ENCODE measurements at places on chromosomes 4 and X. TPM values are rescaled to one million over a fixed set of nuclear protein-coding genes. Genes with fewer than 3 reads are reported as not detected.

Gene POLR2B
- 135 TPM for total RNA-seq

DNA sequence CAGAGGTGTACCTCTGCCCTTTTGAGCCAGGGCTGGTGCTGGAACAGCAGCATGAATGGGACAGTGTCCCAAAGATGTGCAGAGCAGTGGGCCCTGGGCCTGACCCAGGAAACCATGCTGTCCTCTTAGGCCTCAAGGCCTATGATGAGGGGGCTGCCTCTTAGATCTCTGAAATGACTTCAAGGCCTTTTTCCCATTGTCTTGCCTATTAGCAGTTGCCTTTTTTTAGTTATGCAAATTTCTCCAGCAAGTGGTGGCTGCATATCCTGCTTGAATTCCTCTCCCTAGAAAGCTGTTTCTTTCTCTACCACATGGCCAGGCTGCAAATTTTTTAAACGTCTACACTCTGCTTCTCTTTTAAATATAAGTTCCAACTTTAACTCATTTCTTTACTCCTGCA, 160.3 kb downstream of the CFAP299 start:
- no peak overlapping the region for H3K27ac ChIP-seq
- H3K36me3 ChIP-seq, result peaks cover 12% of the 10 kb centered on the region
- peaks cover 4% of the 10 kb centered on the region for H3K27me3 ChIP-seq
- DNase-seq, result no peak

DNA sequence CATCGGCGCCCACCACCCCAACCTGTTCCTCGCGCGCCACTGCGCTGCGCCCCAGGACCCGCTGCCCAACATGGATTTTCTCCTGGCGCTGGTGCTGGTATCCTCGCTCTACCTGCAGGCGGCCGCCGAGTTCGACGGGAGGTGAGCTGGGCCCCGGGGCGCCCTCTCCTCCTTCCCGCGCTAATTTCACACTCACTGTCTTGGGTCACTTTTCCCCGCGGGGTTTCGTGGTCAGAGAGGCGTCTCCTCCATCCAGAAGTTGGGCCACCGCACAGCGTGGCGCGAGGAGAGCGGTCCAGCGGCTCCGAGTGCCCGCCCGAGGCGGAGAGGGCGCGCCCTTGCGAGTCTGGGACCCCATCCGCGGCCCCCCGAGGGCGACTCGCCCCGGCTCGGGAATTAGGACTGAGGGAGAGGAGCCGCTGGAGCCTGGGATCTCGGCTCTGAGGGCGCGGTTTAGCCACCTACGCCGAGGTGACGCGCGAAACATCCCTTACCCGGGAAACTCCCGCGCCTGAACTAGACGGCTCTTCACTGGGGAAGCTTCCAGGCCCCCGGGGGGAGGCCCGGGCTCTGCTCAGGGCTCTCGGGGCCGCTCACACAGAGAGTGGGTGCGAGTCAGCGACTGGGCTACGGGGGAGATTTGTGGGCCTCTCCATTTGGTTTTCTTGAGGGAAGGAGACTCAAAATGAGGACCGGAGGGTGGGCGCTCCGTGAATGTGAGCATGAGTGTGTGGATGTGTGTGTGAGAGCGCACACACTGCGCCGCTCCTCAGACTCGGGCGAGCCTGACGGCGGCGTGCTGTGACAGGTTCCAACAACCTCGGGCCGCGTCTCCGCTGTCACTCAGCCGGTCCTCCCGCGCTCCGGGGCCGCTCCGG, 551 bp downstream of the NPNT start:
- H3K27me3 ChIP-seq, result peaks cover 12% of the 10 kb centered on the region
- no peaks in the 10 kb centered on the region for H3K4me1 ChIP-seq
- no peak overlapping the region for H3K27ac ChIP-seq
- peak overlapping the region; percentile 84 for H3K4me3 ChIP-seq
- H3K36me3 ChIP-seq, result no peaks in the 10 kb centered on the region

Gene SSX2
- not detected for total RNA-seq

DNA sequence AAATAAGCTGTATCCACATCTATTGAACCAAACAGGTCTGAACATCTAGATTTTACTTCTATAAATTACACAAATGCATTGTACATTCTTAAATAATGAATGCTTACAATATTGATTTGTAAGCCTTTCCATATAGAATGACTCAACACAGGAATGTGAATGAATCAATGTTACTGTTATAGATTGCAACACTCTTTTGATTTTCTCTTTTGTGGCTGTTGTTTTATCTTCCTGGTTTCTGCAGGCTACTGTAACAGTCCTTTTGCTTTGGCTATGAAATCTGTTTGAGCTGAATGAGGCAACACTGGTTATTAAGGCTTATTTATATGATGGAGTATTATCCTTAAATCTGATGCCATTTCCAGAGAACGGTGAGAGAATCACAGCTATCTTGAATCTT, 49.5 kb downstream of the GPR50 start:
- no peak overlapping the region for H3K4me3 ChIP-seq
- H3K27me3 ChIP-seq, result no peaks in the 10 kb centered on the region
- H3K4me1 ChIP-seq, result no peaks in the 10 kb centered on the region
- no peak for DNase-seq
- no peak overlapping the region for H3K27ac ChIP-seq

DNA sequence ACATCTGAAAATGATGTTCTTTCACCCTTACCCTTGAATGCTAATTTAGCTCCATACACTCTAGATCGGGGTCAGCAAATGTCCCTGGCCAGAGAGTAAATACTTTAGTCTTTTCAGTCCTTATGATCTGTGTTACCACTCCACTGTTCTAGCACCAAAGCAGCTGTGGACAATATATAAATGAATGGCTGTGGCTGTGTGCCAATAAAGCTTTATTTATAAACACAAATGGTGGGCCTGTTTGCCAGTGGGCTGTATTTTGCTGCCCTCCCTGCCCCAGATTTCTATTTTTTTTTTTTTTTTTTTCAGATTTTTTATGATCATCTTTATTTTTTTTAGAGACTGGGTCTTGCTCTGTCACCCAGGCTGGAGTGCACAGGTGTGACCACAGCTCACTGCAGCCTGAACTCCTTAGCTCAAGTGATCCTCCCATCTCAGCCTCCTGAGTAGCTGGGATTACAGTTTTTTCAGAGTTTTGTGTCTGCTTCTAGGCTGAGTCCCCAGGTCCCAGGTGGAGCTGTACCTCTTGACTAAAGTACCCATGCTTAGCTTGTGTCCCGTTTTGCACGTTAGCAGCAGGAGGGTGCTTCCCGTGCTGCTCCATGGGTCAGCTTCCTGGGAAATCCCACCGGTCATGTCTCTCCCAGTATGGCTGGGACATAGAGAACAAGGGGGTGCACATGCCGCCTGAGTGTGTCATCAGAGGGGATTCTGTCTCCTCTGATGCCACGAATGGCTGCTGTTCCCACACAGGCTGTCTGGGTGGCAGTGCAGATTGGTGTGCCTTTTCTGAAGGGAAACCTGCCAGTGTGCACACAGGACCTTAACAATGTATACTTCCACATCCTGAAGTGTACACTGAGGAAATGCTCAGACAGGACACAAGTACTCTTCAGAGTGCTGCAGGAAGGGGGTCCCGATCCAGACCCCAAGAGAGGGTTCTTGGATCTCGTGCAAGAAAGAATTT, 16.0 kb upstream of the GRPEL1 start:
- peaks cover 5% of the 10 kb centered on the region for H3K27me3 ChIP-seq
- DNase-seq, result no peak
- no peaks in the 10 kb centered on the region for H3K36me3 ChIP-seq
- no peak overlapping the region for H3K27ac ChIP-seq
- peaks cover 7% of the 10 kb centered on the region for H3K4me1 ChIP-seq

Gene CTAG1B
- not detected for total RNA-seq

DNA sequence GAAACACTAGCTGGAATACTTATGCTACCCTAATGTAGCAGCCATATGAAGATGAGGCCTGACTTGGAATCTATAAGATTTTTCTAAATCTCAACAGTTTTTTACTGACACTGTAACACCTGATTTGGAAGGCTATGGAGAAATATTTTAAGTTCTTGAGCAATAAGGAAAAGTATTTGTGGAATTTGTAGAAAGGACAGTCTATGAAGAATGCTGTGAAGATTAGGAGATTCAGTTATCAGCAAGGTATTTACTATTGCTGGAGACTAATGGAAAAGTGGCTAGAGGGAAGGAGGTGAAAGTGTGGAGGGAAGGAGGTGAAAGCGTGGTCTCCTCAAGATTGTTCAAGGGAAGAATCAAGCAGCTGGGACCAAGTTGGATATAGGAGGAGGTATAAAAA, 190.0 kb upstream of the EMCN start:
- H3K4me3 ChIP-seq, result no peak overlapping the region
- H3K27ac ChIP-seq, result no peak overlapping the region
- no peaks in the 10 kb centered on the region for H3K36me3 ChIP-seq
- no peaks in the 10 kb centered on the region for H3K27me3 ChIP-seq

GRCh38 chr4:67934628-67935027, 28.7 kb downstream of the TMPRSS11A start:
- H3K4me1 ChIP-seq, result no peaks in the 10 kb centered on the region
- H3K27me3 ChIP-seq, result no peaks in the 10 kb centered on the region
- DNase-seq, result no peak
- no peaks in the 10 kb centered on the region for H3K36me3 ChIP-seq
- H3K27ac ChIP-seq, result no peak overlapping the region

Gene SMPX
- total RNA-seq, result not detected

Gene ZNF185
- 1.1 TPM for total RNA-seq

Gene NSUN7
- total RNA-seq, result 0.25 TPM

GRCh38 chr4:41217374-41217773, 3.0 kb upstream of the APBB2 start:
- H3K36me3 ChIP-seq, result no peaks in the 10 kb centered on the region
- peaks cover 6% of the 10 kb centered on the region for H3K27me3 ChIP-seq
- no peak overlapping the region for H3K27ac ChIP-seq

Gene FAM236C
- not detected for total RNA-seq

DNA sequence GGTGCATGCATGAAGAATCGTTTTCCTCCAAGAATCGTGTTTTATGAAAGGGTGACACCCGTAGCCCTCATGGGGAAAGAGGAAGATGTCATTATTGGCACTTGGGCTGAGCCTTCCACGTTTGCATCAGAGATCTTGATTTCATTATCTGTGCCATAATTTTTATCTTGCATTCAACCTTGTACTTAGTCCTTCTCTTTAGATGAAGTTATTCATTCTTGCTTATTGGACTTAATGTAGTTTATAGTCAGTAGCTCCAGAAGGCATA, 66.8 kb downstream of the GAB1 start:
- DNase-seq, result no peak
- no peaks in the 10 kb centered on the region for H3K27me3 ChIP-seq
- no peak overlapping the region for H3K27ac ChIP-seq
- H3K4me1 ChIP-seq, result peaks cover 3% of the 10 kb centered on the region
- H3K4me3 ChIP-seq, result no peak overlapping the region

GRCh38 chrX:105017641-105018040, 202.9 kb downstream of the TEX13A start:
- peaks cover 5% of the 10 kb centered on the region for H3K4me1 ChIP-seq
- H3K36me3 ChIP-seq, result no peaks in the 10 kb centered on the region
- no peak overlapping the region for H3K4me3 ChIP-seq
- DNase-seq, result no peak
- no peak overlapping the region for H3K27ac ChIP-seq
- H3K27me3 ChIP-seq, result no peaks in the 10 kb centered on the region

Gene MSANTD1
- 2.6 TPM for total RNA-seq

Gene SLIT2
- total RNA-seq, result 21.6 TPM

Gene NALF2
- 9.8 TPM for total RNA-seq

DNA sequence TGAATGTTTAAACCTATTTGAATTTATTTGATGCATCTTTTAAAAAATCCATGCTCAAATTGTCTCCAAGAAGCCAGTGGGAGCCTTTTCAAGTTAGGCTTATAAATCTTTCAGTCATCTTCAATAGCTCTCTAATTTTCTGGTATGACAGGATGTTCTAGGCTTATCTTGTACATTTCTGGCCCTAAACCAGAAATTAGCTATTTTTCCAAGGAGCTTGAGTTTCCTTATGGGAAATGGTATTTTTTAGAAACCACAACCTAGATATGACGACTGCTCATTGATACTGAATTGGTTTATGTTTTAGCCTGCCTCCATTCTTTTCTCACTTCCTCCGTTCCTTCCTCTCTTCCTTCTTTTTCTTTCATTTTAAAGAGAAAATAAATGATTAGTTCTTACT, 172.3 kb downstream of the SPRY1 start:
- H3K4me1 ChIP-seq, result peaks cover 2% of the 10 kb centered on the region
- H3K27me3 ChIP-seq, result no peaks in the 10 kb centered on the region
- no peak overlapping the region for H3K4me3 ChIP-seq

- no peak overlapping the region for H3K4me3 ChIP-seq
- peaks cover 5% of the 10 kb centered on the region for H3K4me1 ChIP-seq
- H3K36me3 ChIP-seq, result no peaks in the 10 kb centered on the region
- H3K27me3 ChIP-seq, result no peaks in the 10 kb centered on the region
Observed at GRCh38 chrX:100625985-100626491, 10.6 kb downstream of the TSPAN6 start.

- H3K27ac ChIP-seq, result peak overlapping the region; percentile 97
- peaks cover 66% of the 10 kb centered on the region for H3K4me1 ChIP-seq
- DNase-seq, result no peak
- H3K27me3 ChIP-seq, result peaks cover 12% of the 10 kb centered on the region
Observed at GRCh38 chr4:76208005-76208765, 5.4 kb downstream of the SCARB2 start.

- DNase-seq, result peak; percentile 73
- H3K4me1 ChIP-seq, result peaks cover 11% of the 10 kb centered on the region
- peak overlapping the region; percentile 99 for H3K4me3 ChIP-seq
Observed at GRCh38 chr4:39698424-39699009, 581 bp downstream of the UBE2K start.

DNA sequence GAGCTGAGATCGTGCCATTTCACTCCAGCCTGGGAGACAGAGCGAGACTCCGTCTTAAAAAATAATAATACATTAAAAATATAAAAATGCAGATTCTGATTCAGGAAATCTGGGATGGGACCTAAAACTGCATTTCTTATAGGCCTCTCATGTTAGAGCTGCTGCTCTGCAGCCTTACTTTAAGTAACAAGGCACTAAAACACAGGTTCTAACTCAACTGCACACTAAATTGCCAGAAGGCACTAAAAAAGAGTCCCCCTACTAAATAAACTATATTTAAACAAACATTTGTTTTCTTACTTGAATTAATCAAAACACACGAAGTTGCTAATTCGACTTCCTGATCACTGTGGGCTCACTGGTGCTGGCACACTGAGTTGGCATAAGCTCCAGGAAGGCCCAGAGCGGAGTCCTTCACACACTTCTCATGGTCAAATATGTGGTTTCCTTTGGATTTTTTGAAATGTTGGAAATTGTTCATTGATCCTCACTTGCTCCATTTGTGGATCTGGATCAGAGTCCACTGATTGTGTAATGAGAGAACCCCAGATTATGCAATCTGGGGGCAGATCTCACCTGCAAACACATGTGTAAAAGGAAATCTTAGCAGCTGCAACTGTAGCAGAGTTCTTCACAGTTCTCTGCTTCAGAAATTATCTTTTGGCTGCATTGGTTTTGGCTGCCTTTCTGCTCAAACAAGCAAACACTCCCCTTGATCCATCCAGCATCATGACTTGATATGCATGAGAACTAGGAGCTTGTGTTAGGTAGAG, 59.3 kb downstream of the AFF1 start:
- no peaks in the 10 kb centered on the region for H3K36me3 ChIP-seq
- H3K27me3 ChIP-seq, result peaks cover 4% of the 10 kb centered on the region
- no peak for DNase-seq
- H3K4me1 ChIP-seq, result peaks cover 13% of the 10 kb centered on the region

Gene TNIP3
- total RNA-seq, result not detected

GRCh38 chrX:34300871-34301270, 168.8 kb upstream of the FAM47A start:
- no peak overlapping the region for H3K27ac ChIP-seq
- DNase-seq, result no peak
- peaks cover 2% of the 10 kb centered on the region for H3K4me1 ChIP-seq
- H3K4me3 ChIP-seq, result no peak overlapping the region
- no peaks in the 10 kb centered on the region for H3K27me3 ChIP-seq
- no peaks in the 10 kb centered on the region for H3K36me3 ChIP-seq

All from glutamatergic neuron (in vitro differentiated cells).